ENCODE measurements at places on chromosomes 13 and 19. TPM values are rescaled to one million over a fixed set of nuclear protein-coding genes. Genes with fewer than 3 reads are reported as not detected.

DNA sequence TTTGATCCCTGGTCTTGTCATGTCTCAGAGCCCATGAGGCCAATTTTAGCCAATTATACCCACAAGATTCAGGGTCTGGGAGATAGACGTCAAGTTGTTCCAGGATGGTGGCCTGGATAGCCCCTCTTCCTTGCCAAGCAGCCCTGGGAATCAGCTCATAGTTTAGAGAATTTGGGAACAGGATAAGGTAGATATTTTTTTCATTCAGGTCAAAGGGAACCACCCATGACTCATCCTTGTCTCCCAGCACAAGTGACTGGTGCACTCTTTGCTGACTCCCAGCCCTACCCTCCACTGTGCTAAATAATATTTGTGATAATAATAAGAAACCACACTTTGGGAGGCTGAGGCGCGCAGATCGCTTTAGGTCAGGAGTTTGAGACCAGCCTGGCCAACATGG lies 17.1 kb upstream of the S1PR4 start:
- no peaks in the 10 kb centered on the region for H3K36me3 ChIP-seq
- H3K4me1 ChIP-seq, result peaks cover 6% of the 10 kb centered on the region
- H3K27ac ChIP-seq, result no peak overlapping the region
- DNase-seq, result no peak
- H3K4me3 ChIP-seq, result no peak overlapping the region

GRCh38 chr13:81148822-81149221 lies 807.9 kb upstream of the SPRY2 start:
- no peaks in the 10 kb centered on the region for H3K4me1 ChIP-seq
- DNase-seq, result no peak
- no peaks in the 10 kb centered on the region for H3K36me3 ChIP-seq

- no peak overlapping the region for H3K4me3 ChIP-seq
- peaks cover 14% of the 10 kb centered on the region for H3K4me1 ChIP-seq
- H3K27me3 ChIP-seq, result no peaks in the 10 kb centered on the region
- no peak overlapping the region for H3K27ac ChIP-seq
- peak; percentile 54 for DNase-seq
These were observed 39.1 kb upstream of the TFDP1 start for GRCh38 chr13:113545455-113545930.

GRCh38 chr19:37563518-37563917 lies 31.1 kb downstream of the ZNF571 start:
- no peak for DNase-seq
- H3K4me1 ChIP-seq, result no peaks in the 10 kb centered on the region
- H3K36me3 ChIP-seq, result peaks cover 6% of the 10 kb centered on the region

GRCh38 chr13:65584126-65584525 lies 1646.0 kb downstream of the PCDH9 start:
- no peak overlapping the region for H3K27ac ChIP-seq
- H3K4me1 ChIP-seq, result no peaks in the 10 kb centered on the region
- no peak overlapping the region for H3K4me3 ChIP-seq
- no peaks in the 10 kb centered on the region for H3K27me3 ChIP-seq

DNA sequence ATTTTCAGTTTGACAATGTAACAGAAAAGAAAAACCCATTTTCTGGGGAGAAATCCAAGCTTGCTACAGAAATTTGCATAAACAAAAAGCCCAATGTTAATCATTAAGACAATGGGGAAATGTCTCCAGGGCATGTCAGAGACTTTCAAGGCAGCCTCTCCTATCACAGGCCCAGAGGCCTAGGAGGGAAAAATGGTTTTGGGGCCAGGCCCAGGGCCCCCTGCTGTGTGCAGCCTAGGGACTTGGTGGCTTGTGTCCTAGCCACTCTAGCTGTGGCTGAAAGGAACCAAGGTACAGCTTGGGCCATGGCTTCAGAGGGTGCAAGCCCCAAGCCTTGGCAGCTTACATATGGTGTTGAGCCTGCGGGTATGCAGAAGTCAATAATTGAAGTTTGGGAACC lies 8.0 kb upstream of the TEX30 start:
- H3K4me1 ChIP-seq, result no peaks in the 10 kb centered on the region
- H3K36me3 ChIP-seq, result peaks cover 9% of the 10 kb centered on the region
- DNase-seq, result no peak
- no peak overlapping the region for H3K27ac ChIP-seq
- H3K4me3 ChIP-seq, result no peak overlapping the region

The URAD gene
- total RNA-seq, result not detected

- no peak overlapping the region for H3K4me3 ChIP-seq
- H3K27me3 ChIP-seq, result no peaks in the 10 kb centered on the region
- H3K27ac ChIP-seq, result no peak overlapping the region
- no peak for DNase-seq
These were observed 2265.1 kb upstream of the PCDH20 start for GRCh38 chr13:63680704-63681103.

DNA sequence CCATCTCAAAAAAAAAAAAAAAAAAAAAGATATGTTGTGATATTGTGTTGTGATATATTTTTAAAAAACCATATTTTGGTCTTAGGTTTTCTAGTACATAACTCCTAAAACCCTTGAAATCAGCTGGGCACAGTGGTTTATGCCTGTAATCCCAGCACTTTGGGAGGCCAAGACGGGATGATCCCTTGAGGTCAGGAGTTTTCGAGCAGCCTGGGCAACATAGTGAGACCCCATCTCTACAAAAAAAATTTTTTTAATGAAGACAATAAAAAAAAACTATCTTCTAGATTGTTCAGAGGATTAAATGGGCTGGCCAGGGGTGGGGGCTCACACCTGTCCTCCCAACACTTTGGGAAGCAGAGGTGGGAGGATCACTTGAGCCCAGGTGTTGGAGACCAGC lies 1.3 kb upstream of the DCAF15 start:
- H3K4me3 ChIP-seq, result no peak overlapping the region
- peaks cover 13% of the 10 kb centered on the region for H3K4me1 ChIP-seq
- no peak overlapping the region for H3K27ac ChIP-seq
- DNase-seq, result no peak

- no peak overlapping the region for H3K4me3 ChIP-seq
- DNase-seq, result peak; percentile 65
- no peaks in the 10 kb centered on the region for H3K36me3 ChIP-seq
- peaks cover 33% of the 10 kb centered on the region for H3K4me1 ChIP-seq
These were observed 2.5 kb upstream of the PLEKHF1 start for GRCh38 chr19:29662604-29663404.

- no peak overlapping the region for H3K27ac ChIP-seq
- no peak overlapping the region for H3K4me3 ChIP-seq
- H3K4me1 ChIP-seq, result no peaks in the 10 kb centered on the region
These were observed 11.1 kb downstream of the CILP2 start for GRCh38 chr19:19548915-19549759.

DNA sequence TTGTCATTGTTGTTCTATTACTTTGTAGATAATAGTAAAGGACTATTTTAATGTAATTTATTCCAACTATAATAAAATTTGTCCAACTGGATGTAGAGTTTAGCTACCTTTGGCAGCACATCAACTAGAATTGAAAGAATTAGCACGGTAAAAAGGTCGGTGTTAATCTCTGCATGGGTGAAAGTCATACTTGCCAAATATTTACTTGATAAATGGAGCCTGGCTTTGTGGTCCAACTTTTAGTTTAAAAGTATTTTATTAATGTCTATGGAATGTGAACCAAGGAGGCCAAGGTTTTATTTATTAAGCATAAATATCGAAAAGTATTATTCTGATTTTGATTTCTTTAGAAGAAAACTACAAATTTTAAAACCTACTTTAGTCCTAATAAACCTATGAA lies 1389.0 kb downstream of the PCDH9 start:
- no peak overlapping the region for H3K4me3 ChIP-seq
- no peak for DNase-seq

- no peak for DNase-seq
- no peaks in the 10 kb centered on the region for H3K36me3 ChIP-seq
- H3K27me3 ChIP-seq, result peaks cover 45% of the 10 kb centered on the region
- H3K4me3 ChIP-seq, result no peak overlapping the region
- H3K27ac ChIP-seq, result no peak overlapping the region
These were observed 24.8 kb upstream of the IGFL4 start for GRCh38 chr19:46065486-46066071.

DNA sequence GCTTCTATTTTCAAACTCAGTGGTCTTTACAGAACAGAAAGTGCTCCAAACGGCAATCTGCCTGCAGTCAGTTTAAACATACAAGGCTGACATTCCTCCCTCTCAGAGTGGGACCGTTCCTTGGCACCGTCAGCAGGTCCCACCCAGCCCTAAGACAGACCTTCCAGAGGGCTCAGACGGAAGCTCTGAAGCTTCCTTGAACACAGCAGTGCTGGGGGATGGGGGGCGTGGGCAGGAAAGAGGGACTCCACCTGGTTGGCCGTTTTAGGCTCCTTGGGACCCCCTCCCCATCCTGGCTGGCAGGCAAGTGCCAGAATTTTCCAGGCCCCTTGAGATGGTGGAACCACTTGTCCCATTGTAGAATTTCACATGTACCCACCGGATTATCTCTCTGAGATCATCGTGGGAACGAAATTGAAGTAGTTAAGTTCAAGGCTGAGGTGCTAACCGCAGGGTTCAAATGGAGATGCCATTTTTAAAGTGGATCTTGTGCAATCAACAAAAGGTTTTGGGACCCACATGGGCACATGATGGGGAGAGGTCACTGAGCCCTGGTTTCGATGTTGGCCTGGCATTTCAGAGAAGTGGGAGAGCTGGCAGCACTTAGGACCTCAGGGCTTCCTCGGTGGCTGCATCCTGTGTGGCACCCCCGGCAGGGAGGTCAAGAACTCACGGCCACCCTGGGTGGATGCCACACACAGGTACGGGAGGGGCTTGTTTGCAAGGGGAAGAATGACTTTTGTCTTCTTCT lies 46.2 kb downstream of the KLF2 start:
- peaks cover 53% of the 10 kb centered on the region for H3K4me1 ChIP-seq
- no peak overlapping the region for H3K4me3 ChIP-seq
- peak overlapping the region; percentile 63 for H3K27ac ChIP-seq
- H3K36me3 ChIP-seq, result peaks cover 14% of the 10 kb centered on the region
- peak; percentile 61 for DNase-seq
- H3K27me3 ChIP-seq, result no peaks in the 10 kb centered on the region

GRCh38 chr13:108755083-108755482 lies 125.7 kb downstream of the MYO16 start:
- H3K36me3 ChIP-seq, result no peaks in the 10 kb centered on the region
- no peak overlapping the region for H3K4me3 ChIP-seq
- no peak overlapping the region for H3K27ac ChIP-seq
- no peaks in the 10 kb centered on the region for H3K4me1 ChIP-seq
- no peaks in the 10 kb centered on the region for H3K27me3 ChIP-seq
